Glutamatergic neuron (in vitro differentiated cells): ENCODE measurements at places on chromosomes 1 and 21.

DNA sequence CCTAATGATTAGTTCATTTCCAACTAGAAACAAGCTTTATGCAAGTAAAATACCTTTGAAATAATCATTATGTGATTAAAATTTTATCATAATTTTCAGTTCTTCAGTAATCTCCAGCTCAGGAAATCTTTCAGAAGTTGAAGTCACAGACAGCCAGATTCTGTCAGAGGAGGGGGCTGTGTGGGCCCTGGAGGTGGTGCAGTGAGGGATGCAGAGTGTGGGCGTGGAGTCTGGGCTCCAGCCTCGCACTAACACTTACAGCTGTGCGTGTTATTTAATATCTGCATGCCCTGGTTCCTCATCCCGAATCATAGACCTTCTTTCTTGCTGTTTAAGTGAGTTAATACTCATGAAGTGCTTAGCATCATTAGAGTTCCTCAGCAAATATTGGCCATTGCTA lies 23.9 kb downstream of the WDR64 start:
- no peak for DNase-seq

DNA sequence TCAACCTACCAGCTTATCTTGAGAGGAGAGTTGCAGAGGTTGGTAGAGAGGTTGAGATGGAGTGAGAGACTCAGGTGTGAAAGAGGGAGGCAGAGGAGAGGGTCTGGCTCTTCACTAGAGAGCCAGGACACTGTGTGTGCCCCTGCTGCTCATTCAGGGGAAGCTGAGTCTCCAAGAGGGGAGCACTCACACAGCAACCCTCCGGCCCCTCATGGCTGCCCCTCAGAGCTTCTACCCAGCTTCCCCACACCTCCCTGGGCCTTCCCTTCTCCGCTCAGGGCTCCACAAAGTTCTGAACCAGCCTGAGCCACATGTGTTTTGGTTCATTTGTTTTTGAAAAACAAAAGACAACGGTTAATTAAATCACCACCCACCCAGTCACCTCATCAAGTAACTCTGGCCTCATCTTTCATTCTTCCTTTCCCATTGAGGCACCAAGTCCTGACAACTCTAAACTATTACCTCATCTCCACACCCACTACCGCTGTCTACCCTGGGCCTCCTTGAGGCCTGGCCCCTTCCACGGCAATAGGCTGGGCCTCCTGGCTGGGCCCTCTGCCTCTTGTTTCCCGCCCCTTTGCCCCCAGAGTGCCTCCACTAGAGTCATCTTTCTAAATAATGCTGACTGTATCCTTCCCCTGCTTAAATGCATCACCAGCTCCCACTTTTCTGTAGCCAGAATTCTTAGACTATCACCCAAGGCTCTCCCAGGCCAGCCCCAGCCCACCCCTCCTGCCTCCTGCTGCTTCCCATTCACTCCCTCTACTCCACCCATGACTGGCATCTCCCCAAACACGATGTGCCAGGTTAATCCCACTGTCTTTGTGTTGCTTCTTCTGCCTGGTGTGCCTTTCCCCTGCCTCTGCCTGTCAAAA lies 33.0 kb downstream of the TNNT2 start:
- DNase-seq = peak; percentile 8

- no peak for DNase-seq
Observed at GRCh38 chr1:211830055-211830327, 572 bp downstream of the LPGAT1 start.

DNA sequence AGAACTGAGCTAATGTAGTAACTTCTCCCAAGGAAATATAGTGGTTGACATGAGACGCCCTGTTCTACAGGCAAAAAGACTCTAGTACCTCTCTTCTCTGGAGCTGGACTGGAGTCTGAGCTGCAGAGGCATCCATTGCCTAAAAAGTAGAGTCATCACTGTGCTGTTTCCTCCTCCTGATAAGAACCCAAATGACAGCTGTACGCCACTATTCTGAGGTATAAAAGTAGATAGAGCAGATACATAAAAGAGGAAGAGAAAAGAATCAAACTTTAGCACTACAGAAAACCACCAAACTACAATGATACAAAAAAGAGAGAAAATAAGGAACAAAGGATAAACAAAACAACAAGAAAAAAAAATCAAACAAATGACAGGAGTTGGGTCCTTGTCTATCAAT lies 1568.8 kb downstream of the PLA2G4A start:
- DNase-seq = no peak

GRCh38 chr1:153748903-153749302 lies 21.1 kb downstream of the INTS3 start:
- no peak for DNase-seq

- DNase-seq = no peak
Observed at GRCh38 chr21:44428281-44428960, 26.9 kb upstream of the LRRC3 start.

DNA sequence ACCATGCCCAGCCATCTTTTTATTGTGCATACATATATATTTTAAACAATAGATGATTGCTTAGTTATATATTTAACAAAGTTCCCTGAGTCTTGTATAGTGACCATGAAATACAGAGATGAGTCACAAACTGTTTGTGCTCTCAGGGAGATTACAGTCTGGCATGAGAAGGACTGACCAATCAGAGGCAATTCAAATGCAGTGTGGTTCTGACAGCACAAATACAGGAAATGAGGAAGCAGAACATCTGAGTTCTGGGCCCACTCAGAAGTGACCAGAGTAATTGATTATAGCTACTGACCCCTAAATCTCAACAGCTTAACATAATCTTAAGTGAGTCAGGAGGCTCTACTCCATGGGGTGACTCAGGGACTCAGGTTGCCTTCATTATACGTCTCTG lies 534.5 kb downstream of the OMA1 start:
- no peak for DNase-seq

GRCh38 chr1:183235503-183235902 lies 49.4 kb downstream of the LAMC2 start:
- DNase-seq = no peak

- DNase-seq = peak; percentile 7
Observed at GRCh38 chr1:31792541-31792940, 23.3 kb downstream of the SPOCD1 start.

- DNase-seq = no peak
Observed at GRCh38 chr1:198763298-198763714, 124.5 kb downstream of the PTPRC start.

- DNase-seq = no peak
Observed at GRCh38 chr1:172612478-172612877, 46.4 kb upstream of the FASLG start.

GRCh38 chr1:43524804-43525203 lies 5.9 kb upstream of the PTPRF start:
- no peak for DNase-seq

- DNase-seq = no peak
Observed at GRCh38 chr1:68585351-68585750, 88.5 kb upstream of the DEPDC1 start.

- DNase-seq = no peak
Observed at GRCh38 chr1:47561523-47562007, 123.7 kb downstream of the FOXD2 start.

DNA sequence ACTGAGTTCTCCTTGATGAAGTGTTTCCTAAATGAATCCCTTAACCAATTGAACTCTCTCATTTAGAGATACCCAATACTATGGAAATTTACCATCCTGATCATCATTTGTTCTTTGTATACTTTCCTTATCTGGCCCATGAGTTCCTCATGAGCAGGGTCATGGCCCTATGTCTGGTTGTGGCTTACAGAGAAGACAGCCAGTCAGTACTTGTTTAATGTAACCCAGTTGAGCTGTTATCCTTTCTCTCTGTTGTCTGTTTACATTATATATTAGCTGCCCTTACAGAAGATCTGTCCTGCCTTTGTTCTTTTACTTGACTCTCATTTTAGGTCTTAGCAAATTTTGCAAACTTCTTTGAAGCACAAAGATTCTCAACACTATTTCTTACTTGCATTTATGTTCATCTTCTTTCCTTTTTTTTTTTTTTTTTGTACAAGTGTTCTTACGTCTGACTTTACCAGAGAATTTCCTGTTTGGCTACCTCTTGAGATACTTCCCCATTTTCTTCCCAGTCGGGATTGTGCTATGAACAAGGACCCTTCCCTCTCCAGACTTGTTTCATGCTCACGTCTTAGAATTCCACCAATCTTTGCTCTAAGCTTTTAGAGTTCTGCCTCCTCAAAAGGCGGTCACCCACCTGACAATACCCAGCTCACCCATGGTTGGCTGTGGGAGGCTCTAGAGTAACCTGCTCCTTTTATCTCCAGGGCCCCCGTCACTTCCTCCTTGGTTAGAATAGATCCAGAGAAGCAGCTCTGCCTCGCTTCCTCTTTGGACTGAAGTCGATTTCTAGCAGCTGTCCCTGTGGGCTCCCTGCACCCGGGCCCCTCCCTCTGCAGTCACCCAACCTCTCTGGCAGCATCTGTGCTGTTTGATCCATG lies 53.6 kb upstream of the RUNX1 start:
- no peak for DNase-seq

DNA sequence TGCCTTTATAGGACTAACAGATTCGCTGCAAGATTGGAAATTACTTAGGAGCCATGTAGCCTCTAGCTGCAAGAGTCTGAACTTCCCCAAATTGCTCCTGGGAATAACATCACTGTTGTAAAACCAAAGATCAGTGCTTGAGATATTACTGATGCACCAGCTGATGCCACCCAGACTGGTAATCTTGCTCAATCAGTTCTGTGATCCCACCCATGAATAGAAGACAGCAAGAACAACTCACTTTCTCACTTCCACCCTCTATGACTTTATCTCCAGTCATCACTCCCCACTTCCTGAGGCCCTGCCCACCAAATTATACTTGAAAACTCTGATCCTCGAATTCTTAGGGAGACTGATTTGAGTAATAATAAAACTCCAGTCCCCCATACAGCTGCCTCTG lies 1011.1 kb downstream of the PLA2G4A start:
- DNase-seq = no peak

- DNase-seq = no peak
Observed at GRCh38 chr1:218467101-218468072, 122.3 kb downstream of the TGFB2 start.
